ENCODE measurements at places on chromosomes 7 and 10. TPM values are rescaled to one million over a fixed set of nuclear protein-coding genes. Genes with fewer than 3 reads are reported as not detected.

DNA sequence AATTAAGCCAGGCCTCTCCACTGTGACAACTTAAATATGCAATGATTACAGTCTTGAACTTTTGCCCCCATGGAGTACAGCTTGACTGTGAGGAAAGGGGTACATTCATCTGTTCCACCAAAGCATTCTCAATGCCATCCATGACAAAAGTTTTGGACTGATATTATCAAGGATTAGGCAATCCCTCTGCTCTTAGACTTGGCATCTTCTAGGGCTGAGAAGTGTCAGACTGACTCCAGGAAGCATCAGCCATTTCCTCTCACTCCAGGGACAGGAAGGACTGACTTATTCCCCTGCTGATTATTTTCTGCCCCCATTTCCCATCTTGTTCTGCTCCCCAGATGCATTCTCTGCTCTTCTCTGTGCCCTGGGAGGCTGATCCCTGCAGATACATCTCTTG, 69.7 kb downstream of the ZNF365 start:
- no peak for DNase-seq

The TMEM273 gene
- total RNA-seq: 2.7 TPM

DNA sequence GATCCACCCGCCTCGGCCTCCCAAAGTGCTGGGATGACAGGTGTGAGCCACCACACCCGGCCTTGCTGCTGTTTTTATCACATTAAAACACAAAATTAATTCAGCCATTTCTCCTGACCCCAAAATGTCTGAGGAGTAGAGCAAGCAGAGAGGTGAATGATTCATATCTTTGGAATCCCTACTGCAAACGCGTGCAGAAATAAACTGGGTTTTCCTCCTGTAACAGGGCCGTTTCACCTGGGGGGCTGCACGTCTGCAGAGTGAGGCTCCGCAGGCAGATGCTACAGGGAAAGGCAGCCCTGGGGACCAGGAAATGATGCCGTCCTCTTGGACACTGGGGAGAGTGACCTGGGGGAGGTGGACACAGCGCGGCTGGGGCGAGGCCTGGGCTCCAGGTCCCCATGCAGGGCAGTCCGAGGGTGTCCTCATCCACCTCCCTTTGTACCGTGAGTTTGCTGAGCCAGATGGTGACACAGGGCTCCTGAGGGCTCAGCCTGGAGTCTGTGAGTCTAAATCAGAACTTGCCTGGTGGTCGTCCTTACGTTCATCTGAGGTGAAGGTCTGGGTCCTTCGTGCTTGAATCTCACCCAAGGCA, 41.9 kb downstream of the PDGFA start:
- DNase-seq: peak; percentile 9

DNA sequence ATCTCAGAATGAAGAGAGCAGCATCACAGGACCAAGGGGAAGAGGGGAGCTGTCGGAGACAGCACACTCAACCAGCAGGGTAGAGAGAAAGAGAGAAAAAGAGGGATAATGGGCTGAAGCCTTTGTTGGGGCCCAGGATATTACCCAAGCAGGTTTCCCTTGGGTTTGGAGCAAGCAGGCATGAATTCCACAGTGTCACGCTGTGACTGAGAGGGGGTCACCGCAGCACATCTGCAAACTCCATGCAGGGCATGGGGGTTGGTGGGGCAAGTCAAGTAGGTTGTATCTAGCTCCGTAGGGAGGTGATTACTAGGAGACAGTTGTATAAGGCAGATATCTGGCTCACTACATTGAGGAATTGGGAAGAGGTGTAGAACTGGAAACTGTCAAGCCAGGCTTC, 42.2 kb upstream of the SEMA3E start:
- no peak for DNase-seq

GRCh38 chr7:50836646-50837045, 54.0 kb upstream of the GRB10 start:
- no peak for DNase-seq

Data from left colon (tissue), 2 donors.